ENCODE measurements at places on chromosomes 1 and 21. TPM values are rescaled to one million over a fixed set of nuclear protein-coding genes. Genes with fewer than 3 reads are reported as not detected.

- no peaks in the 10 kb centered on the region for H3K4me1 ChIP-seq
- H3K36me3 ChIP-seq, result no peaks in the 10 kb centered on the region
- DNase-seq, result no peak
- H3K4me3 ChIP-seq, result no peak overlapping the region
- no peaks in the 10 kb centered on the region for H3K27me3 ChIP-seq
These were observed 127.3 kb downstream of the HLCS start for GRCh38 chr21:36839123-36839522.

DNA sequence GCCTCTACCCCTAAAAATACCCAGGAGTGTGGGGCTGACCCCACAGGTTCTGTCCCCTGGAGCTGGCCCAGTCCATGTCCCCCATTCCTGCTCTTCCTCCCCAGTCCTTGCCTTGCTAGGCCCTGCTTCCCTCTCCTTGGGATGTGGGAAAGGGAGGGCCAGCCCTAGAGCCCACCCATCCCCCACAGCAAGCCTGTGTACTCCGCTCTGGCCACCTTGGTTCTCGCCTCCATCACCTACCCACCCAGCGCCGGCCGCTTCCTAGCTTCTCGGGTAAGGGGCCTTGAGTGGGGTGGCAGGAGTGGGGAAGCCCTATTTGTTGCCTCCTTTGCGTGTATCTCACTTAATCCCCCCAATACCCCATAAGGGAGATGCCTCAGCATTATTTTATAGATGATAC is 6.7 kb downstream of the CLCNKB start:
- H3K27me3 ChIP-seq, result peaks cover 3% of the 10 kb centered on the region
- no peak overlapping the region for H3K27ac ChIP-seq
- H3K4me1 ChIP-seq, result peaks cover 10% of the 10 kb centered on the region
- no peak overlapping the region for H3K4me3 ChIP-seq

- no peaks in the 10 kb centered on the region for H3K36me3 ChIP-seq
- no peak overlapping the region for H3K27ac ChIP-seq
- H3K4me1 ChIP-seq, result peaks cover 36% of the 10 kb centered on the region
- no peak overlapping the region for H3K4me3 ChIP-seq
These were observed 30.0 kb downstream of the PPP2R5A start for GRCh38 chr1:212315184-212315583.

GRCh38 chr1:181541458-181541857 is 58.1 kb downstream of the CACNA1E start:
- no peak overlapping the region for H3K4me3 ChIP-seq
- no peak for DNase-seq
- H3K36me3 ChIP-seq, result no peaks in the 10 kb centered on the region
- H3K27me3 ChIP-seq, result no peaks in the 10 kb centered on the region
- H3K27ac ChIP-seq, result no peak overlapping the region

DNA sequence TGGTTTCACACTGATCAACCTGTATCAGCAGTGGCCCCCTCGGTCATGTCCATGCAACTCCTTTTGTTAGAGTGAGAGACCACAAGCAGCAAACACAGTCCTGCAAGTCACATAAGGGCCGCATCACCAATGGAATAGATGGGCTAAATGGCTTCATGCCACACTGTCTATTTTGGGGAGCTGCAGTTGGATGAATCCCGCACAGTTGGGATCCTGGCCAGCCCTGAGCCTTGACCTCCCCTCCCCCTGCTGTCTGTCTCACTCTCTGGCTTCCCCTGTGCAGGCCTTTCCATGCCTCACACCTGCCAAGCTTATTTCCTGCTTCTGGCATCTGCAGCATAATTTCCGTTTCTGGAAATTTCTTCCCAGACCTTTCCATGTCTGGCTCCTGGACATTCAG is 57.0 kb downstream of the CNIH3 start:
- H3K4me3 ChIP-seq, result no peak overlapping the region
- H3K36me3 ChIP-seq, result no peaks in the 10 kb centered on the region
- H3K27ac ChIP-seq, result no peak overlapping the region
- no peaks in the 10 kb centered on the region for H3K27me3 ChIP-seq

- no peak overlapping the region for H3K27ac ChIP-seq
- H3K27me3 ChIP-seq, result no peaks in the 10 kb centered on the region
- peak; percentile 36 for DNase-seq
These were observed 157.7 kb downstream of the TRIM33 start for GRCh38 chr1:114353262-114353661.

DNA sequence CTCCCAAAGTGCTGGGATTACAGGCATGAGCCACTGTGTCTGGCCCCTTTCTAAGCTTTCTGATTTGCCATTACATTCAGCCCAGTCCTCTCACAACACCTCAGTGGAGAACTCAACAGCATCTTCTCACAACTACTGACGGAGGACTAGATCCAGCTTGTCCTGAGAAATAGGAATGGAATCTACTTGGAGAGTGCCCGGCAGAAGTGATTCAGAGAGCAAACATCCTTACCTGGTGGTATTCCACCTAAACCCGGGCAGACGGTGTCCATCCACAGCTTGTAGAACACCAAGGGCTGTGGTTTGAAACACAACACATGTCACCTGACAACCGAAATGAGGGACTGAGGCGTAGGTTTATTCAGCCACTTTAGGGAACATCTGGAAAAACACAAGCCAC is 28.8 kb upstream of the CCSAP start:
- H3K27ac ChIP-seq, result no peak overlapping the region
- H3K4me3 ChIP-seq, result no peak overlapping the region
- no peaks in the 10 kb centered on the region for H3K36me3 ChIP-seq
- H3K27me3 ChIP-seq, result peaks cover 24% of the 10 kb centered on the region
- DNase-seq, result no peak
- H3K4me1 ChIP-seq, result no peaks in the 10 kb centered on the region

DNA sequence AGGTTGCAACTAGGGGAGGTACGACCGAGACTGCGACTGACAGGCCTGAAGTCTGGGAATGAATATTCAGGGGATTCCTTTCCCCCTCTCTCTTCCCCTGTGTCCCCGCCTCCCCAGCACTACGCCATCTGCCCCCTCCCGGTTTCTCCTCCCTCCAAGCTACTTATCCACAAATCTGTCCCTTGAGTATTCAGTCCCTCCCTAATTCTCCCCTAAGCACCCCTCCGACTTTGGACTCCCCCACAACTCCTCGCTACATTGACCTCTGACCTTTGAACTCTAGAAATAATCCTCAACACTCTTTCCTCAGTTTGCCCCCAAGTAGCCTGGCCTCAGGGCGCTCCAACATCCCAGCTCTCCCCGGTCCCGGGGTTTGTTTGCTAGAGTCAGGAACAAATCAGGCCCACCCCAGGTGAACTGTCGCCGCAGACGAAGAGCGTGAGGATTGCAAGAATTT is 393 bp downstream of the LYSMD1 start:
- H3K27ac ChIP-seq, result peak overlapping the region; percentile 89
- DNase-seq, result no peak
- peak overlapping the region; percentile 75 for H3K4me3 ChIP-seq
- H3K27me3 ChIP-seq, result no peaks in the 10 kb centered on the region
- peaks cover 52% of the 10 kb centered on the region for H3K36me3 ChIP-seq

DNA sequence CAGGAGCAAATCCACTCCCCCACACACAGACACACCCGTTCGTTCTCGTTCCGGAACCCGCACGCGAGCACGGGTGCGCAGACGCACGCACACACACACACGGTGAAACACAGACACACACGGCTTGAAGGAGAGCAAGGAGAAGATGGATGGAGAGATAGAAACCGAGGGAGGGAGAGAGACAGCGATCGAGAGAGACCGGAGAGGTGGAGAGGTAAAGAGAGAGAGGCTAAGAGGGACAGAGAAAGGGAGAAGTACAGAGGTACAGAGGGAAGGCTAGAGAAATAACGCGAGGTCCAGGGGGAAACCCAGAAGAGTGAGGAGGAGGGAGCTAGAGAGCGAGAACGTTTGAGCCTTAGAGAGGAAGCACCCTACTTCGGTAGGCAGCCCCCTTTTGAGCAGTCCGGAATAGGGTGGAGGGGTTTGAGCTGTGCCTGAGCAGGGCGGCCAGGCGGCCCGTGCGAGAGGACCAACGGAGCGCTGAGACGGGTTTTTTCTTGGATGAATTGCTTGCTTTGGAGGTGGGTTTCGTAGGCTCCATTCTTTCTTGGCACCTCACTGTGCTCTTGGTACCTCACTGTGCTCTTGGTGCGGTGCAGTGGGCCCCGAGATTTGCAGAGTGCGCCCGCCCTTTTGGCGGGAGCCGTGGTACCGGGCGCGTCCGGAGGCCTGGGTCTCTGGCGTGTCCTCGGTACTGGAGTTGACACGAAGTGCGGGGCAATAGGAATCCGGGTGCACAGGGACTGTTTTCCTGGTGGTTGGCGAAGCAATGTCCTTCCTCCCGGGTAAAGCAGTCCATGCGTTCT is 88.4 kb upstream of the RHOU start:
- no peaks in the 10 kb centered on the region for H3K36me3 ChIP-seq
- H3K4me1 ChIP-seq, result peaks cover 20% of the 10 kb centered on the region
- H3K4me3 ChIP-seq, result peak overlapping the region; percentile 42
- peak overlapping the region; percentile 20 for H3K27ac ChIP-seq

GRCh38 chr1:60825593-60825992 is 256.8 kb upstream of the NFIA start:
- no peak overlapping the region for H3K4me3 ChIP-seq
- no peaks in the 10 kb centered on the region for H3K36me3 ChIP-seq
- no peak overlapping the region for H3K27ac ChIP-seq

DNA sequence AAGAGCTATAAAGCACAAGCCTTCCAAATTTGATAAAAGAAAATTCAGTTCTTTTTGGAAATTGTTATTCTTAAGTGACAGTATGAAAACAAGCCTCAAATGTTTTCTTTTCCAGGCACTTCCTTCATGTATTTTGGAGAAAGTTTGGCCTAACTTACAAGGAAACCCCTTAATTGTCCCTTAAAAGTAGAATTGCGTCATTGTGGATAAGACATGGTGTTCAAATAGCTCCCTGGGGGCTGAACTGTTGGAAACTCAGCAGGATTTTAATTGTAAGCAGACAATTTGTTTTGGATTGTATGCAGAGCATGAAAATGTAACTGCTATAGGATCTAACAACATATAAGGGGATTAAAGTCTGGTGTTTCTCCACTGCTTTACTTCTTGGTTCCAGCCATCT is 35.4 kb upstream of the FGGY start:
- H3K4me1 ChIP-seq, result no peaks in the 10 kb centered on the region
- DNase-seq, result peak; percentile 77
- H3K27ac ChIP-seq, result peak overlapping the region; percentile 13
- no peaks in the 10 kb centered on the region for H3K36me3 ChIP-seq
- H3K27me3 ChIP-seq, result no peaks in the 10 kb centered on the region

GRCh38 chr1:223091896-223092295 is 51.2 kb downstream of the TLR5 start:
- no peaks in the 10 kb centered on the region for H3K36me3 ChIP-seq
- H3K27me3 ChIP-seq, result no peaks in the 10 kb centered on the region
- peaks cover 5% of the 10 kb centered on the region for H3K4me1 ChIP-seq
- H3K4me3 ChIP-seq, result no peak overlapping the region

- H3K36me3 ChIP-seq, result peaks cover 5% of the 10 kb centered on the region
- no peaks in the 10 kb centered on the region for H3K27me3 ChIP-seq
- H3K4me3 ChIP-seq, result peak overlapping the region; percentile 24
- peak overlapping the region; percentile 63 for H3K27ac ChIP-seq
- no peak for DNase-seq
These were observed 46.3 kb downstream of the SKI start for GRCh38 chr1:2274231-2274928.

DNA sequence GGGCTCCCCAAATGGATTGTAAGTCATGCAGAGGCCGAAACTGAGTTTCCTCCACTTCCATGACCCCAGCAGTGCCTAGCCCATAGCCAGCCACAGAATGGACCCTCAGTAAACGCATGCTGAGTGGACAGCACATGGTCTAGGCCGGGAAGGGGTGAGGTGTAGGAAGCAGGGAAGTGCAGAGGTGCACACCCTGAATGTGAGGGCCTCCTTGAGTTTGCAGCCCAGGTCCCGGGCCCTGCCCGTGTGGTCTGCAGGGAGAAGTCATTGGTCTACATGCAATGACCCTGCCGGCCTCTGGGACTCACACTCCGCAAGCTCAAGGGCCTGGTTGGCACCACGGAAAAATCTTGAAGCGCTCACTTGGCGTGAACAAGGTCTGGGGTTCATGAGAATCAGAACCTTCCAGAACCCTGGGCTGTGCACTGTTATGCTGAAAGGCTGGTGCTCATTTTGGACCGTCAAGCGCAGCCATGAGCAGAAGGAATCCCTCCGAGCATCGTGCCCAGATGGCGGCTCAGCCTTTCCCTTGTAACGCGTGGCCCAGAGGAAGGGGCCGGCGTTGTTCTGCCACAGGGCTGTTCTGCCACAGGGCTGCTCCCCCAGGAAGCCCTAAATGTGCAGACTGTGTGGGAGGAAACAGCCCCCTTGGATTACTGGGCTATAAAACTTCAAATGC is 66.4 kb downstream of the PSMG1 start:
- H3K36me3 ChIP-seq, result no peaks in the 10 kb centered on the region
- H3K27ac ChIP-seq, result no peak overlapping the region
- no peaks in the 10 kb centered on the region for H3K27me3 ChIP-seq
- no peak overlapping the region for H3K4me3 ChIP-seq
- H3K4me1 ChIP-seq, result peaks cover 4% of the 10 kb centered on the region

Gene RPE65
- not detected for total RNA-seq

Gene CPT2
- 24.2 TPM for total RNA-seq

Gene MX2
- total RNA-seq, result 51.6 TPM

Gene FALEC
- total RNA-seq, result not detected

Gene MSH4
- total RNA-seq, result 0.14 TPM

Gene APCS
- total RNA-seq, result not detected

Gene CFHR5
- not detected for total RNA-seq
